NCI-H1417 treated with DMSO at 0.1 percent for 48 hours (cell line): ENCODE measurements at places on chromosomes 1 and 21.

DNA sequence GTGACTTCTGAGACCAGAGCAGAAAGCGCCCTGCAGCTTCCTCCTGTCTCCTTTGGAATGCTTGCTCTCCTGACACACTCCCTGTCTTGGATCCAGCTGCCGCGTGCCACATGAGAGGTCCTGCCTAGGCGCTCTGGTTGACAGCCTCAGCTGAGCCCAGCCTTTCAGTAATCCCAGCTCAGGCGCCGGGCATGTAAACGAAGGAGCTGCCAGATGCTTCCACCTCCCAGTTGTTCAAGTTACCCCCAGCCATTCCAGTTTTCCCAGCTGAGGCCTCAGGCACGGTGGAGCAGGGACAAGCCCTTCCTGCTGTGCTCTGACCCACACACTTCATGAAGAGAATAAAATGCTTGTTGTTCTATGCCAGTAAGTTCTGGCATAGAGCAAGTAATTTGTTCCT is 14.3 kb upstream of the CD34 start:
- DNase-seq, result no peak

DNA sequence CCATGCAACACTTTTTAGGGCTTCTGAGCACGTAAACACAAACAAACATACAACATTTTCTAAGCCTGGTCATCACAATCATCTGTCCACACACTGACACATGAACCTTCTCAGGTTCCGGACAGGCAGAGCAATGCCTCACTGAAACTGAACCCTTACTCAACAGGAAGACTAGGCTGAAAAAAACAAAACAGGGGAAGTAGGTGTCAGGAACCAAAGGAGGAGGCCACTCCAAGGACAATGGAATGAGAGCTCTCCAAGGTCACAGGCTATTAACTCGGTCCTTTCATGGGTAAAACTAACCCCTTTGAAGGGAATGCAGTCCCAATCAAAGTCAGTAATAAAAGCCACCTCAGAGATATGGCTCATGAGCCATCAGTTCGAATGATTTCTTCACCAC is 76.6 kb downstream of the FAM78B start:
- DNase-seq, result no peak

DNA sequence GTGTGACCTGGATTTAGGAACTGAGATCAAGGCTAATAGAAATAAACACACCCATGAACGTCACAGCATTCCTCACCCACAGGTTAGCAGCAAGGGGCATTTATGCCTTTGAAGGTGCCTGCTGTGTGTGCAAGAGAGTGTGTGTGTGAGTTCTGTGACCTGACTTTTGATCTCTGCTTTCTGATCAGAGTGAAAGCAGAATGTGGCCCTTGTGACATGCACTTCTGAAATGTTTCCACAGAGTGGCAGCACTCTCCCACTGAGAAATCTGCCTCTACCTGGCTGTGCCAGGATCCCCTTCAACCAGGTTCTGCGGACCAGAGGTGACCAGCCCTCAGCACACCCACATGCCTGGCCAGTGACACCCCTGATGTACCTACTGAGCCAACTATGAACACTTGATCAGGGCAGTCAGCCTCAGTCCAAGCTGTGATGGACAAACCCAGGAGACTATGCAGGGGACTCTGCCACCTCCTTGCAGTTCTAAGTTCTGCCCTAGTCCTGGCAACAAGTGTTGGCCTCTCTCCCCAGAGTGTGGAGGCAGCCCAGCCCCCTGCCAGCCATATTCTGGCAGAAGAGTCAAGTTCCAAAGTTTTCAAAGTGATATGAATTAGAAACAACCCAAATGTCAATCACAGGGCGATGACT is 41.0 kb downstream of the RXRG start:
- DNase-seq, result no peak

GRCh38 chr1:145702826-145703225 is 4.3 kb downstream of the PDZK1 start:
- DNase-seq, result no peak

- no peak for DNase-seq
These were observed 75.2 kb downstream of the NFIA start for GRCh38 chr1:61157468-61157987.

- DNase-seq, result no peak
These were observed 738.4 kb upstream of the RGS18 start for GRCh38 chr1:191419842-191420241.

DNA sequence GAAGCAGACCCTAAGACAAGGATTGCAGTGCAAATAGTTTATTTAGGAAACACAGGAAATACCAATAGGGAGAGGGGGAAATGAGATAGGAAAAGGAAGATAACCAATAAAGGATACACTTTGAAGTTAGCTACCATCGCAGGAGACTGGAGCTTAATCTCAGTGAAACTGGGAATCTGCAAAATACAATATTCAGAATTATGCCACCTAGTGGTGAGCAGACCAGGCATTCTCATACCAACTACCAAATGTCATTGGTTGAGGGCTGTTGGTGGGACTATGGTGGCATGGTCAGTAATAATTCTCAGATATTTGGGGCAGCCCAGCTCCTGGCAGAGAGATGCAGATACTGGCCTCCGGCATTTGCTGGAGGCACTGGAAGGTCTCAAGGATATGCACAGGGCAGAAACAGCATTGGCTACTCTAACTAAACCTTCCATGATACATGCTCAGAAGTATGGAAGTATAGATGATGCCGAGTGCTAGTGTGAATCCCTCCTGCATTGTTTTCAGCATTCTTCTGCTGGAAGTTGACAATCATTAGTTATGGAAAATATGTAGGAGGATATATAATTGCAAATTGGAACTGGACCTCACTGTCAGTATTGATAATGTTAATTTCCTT is 11.8 kb upstream of the ZFP69B start:
- no peak for DNase-seq

DNA sequence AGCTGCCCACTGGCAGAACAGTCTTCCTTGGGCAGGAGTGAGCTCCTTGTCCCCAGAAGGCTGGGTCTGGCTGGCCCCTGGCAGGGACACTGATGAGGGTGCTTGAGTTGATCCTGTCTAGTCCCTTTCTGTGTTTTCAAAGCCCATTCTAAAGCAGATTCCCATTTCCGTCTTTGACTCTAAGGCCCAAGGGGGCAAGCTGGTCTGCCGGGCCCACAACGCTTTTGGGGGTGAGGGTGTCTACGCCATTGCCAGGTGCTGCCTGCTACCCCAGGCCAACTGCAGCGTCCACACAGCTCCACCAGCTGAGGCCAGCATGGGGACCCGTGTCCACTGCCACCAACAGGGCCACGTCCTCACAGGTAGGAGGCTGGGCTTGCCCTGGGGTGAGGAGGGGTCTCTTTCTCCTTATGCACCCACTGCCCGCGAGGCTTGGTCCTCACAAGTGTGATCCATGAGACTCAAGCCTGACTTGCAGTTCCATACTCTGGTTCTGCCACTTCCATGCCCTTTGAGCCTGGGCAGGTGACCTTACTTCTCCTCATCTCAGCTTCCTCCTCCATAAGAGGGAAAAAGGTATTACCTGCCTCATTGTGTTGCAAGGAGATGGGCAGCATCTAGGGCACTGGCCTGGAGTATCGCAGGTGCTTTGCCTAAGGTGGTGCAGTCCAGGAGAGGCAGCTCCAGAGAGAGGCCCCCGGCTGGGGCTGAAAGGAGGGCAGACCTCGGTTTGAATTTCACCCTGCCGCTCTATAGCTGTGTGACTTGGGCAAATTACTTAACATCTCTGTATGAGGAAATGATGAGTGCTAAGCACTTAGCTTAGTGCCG is 20.2 kb downstream of the PCSK9 start:
- no peak for DNase-seq

DNA sequence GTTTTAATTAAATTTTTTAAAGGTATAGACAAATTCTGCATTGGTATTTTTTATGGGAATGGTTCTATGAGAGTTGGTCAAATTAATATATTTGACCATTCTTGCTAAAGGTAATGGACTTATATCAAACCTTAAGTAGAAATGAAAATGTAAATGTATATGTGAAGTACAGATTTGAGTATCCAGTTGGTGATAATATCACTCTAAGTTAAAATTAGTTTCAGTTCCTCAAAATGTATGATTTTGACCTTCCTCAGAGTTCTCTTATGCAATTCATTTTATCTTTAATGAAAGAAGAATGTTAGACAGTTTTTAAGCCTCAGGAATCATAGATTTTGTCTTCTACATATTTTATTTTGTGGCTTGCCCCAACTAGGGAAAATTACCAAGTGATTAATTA is 1291.5 kb upstream of the B3GALT2 start:
- no peak for DNase-seq

- DNase-seq, result peak; percentile 14
These were observed 99.1 kb downstream of the BEND5 start for GRCh38 chr1:48677306-48678287.

DNA sequence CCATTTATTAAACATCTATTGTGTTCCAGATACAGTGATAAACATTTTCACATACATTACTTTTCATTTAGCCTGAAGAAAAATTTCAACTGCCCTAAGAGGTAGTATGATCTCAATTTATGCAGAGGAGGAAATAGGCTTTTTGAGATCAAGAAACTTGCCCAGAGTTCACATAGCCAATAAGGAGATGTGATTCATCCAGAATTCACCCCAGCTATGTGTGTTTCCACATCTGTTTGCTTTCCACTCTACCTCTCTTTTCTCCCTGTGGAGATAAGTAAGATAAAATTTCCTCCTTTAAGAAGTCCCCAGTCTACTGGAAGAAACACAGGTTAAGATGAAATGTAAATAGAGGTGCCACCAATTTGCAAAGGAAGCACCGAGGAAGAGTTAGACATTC is 199.7 kb upstream of the C8B start:
- DNase-seq, result no peak

DNA sequence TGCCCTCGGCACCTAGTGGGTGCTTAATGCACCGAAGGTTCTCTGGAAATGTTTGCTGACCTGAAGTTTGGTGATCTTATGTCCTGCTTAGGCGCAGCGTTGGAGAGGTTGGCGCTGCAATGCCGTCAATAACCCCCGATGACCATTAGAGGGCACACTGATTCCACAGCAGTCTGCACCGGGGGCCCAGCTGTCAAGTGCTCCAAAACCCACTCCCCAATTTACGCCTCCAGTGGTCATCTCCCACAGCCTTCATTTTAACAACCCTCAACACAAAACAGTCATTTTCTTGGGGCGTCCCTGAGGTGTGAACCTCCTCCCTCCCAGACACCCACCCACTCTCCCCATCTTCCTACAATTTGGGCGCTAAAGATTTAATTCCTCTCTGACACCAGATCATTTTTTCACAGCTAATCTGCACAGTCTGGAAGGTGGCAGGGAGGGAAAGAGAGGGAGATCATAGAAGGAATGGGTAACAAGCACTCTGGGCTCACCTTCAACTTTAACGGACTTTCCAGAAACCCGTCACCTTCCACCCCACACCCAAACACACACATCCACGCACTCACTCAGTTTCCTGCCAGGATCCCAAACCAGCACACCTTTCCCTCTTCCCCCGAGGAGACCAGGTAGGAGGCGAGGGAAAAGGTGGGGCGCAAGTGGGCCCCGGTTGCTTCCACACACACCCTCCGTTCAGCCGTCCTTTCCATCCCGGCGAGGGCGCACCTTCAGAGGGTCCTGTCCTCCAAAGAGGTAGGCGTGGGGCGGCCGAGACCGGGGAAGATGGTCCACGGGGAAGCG is 570 bp upstream of the NPR1 start:
- DNase-seq, result no peak

DNA sequence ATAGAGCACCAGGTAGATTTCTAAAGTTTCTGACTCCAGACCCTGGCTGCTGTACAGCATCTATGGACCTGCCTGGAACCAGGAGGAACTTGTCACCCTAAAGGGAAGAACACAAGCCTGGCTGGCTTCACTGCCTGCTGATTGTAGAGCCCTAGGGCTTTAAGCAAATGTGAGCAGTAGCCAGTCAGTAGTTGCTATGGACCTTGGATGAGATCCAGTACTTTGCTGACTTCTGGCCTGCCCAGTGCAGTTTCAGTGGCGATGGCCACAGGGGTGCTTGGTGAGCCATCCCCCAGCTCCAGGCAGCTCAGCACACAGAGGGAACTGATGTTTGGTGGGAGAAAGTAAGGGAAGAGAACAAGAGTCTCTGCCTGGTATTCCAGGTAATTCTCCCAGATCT is 68.4 kb downstream of the ATP6V1G3 start:
- no peak for DNase-seq

GRCh38 chr1:25435397-25436108 is 4.9 kb downstream of the MACO1 start:
- no peak for DNase-seq

DNA sequence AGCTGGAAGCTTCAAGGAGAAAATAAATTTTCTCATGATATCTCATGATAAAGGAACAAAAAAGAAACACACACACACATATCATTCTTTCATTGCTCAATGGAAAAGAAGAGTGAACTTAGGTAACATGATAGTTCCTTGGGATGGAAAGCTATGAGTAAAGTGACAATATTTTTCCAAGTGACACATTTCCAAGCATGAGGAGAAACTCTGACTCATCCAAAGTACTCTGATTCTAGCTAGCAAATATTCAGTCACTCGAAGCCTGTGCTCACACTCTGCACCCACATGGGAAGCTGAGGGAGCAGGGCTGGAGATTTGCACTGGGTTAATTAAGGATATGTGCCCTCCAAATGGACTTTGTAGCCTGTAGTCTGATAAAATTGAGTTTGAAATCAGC is 222.4 kb downstream of the LRRC40 start:
- no peak for DNase-seq

GRCh38 chr1:1059494-1060280 is 14.4 kb downstream of the RNF223 start:
- DNase-seq, result no peak

GRCh38 chr1:161013131-161013487 is 7.8 kb downstream of the F11R start:
- DNase-seq, result no peak
